ENCODE measurements at places on chromosomes 2 and 18. TPM values are rescaled to one million over a fixed set of nuclear protein-coding genes. Genes with fewer than 3 reads are reported as not detected.

DNA sequence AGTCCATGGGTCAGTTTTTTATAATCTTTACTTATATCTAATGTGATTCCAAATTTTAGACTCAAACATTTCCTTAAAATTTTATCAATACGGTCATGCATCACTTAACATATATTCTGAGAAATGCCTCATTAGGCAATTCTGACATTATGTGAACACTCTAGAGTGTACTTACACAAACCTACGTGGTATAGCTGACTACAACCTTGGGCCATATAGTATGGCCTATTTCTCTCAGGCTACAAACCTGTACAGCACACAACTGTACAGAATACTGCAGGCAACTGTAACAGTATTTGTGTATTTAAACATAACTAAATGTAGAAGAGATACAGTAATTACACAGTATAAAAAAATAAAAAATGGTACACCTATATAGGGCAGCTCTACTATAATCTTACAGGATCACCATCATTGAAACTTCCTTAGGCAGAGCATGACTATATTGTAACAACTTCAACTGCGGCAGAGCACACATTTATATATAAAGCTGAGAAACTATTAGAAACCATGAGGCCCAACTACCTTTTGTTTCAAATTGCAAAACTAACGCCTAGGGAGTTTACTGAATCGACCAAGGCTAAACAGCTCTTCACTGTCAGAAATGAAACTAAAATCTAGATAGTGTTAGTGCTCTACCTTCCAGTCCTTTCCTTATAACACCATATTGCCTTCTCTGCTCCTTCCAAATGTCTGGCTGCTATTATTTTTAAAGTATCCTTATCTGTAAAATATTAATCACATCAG is 6.9 kb downstream of the YES1 start:
- no peak for DNase-seq

Gene TUBB8B
- not detected for total RNA-seq

DNA sequence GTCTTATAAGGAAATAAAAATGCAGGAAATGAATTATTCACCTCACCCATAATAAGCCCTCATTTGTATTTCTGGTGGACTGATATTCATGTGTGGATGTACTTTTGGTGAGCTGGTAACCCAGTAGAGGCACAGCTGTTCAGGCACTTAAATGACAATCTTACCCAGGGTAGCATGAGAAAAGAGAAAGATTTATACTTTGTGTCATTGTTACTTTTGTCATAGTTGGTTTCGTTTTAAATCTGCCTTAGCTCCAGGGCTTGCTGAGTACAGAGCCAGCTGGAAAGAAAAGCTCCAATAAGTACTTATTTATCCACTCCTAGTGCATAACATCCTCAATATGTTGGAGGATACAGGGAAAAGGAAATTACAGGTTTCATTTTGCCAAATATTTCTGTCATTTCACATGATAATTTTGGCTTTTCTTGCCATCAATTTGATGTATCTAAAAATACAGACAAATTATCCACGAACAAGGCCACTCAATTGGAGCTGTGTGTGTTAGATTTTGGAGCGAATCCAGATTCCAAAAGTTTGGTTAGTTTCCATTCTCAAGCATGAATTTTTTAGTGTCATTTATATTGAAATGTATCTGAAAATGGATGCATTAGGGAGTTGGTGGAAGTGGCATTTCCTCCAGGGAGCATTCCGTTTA is 1276.1 kb upstream of the FAM98A start:
- no peak for DNase-seq

- no peak for DNase-seq
Observed at GRCh38 chr2:148501545-148501944, 143.0 kb upstream of the EPC2 start.

DNA sequence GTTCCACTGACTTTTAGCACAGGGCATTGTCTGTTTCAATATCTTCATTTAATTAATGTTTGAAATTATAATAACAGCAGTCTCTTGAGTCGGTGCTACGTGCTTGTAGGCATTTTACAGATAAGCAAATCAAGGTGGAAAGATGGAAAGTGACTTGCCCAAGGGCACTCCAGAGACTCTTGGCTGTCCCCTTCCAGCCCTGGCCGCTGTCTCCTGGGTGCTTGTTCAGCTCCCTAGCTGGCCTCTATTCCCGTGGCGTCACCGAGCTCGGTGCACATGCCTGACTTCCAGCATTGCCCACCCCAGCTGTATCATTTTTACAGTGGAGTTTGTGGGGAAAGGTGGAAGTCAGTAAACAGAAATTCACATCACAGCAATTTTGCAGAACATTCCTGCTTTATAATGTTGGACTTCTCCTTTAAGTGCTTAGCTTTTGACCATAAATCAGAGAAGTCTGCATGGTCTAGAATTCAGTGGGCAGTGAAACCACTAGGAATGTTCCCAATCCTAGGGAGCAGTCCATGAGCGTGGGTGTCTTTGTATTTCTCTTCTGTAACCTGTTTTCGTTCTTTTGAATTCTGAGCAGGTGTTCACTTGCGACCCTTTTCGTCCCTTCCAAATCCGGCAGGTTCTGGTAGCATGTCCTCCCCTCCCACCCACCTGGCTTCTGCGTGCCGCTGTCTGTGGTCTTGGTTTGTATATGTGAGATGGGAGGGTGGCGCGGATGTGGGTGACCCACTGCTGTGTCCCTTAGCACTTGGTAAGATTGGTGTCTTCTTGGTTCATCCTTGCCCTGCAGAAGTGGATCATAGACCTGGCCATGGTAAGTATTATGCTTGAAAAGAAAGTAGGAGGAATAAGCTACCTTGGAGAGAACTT is 8.4 kb downstream of the SLC66A3 start:
- no peak for DNase-seq

DNA sequence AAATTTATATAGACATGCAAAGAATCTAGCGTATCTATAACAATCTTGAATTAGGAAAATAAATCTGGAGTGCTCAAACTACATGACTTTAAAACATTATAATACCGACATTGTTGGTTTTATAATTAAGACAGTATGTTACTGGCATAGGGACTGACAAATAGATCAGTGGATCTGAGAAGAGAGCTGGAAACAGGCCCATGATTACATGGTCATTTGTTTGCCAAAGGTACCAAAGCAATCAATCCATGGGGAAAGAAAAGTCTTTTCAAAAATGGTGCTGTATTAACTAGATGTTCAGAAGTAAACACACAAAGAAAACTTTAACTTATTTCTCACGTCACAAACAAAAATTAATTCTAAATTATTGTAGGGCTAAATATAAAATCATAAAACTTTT is 124.2 kb downstream of the BCL2L11 start:
- no peak for DNase-seq

DNA sequence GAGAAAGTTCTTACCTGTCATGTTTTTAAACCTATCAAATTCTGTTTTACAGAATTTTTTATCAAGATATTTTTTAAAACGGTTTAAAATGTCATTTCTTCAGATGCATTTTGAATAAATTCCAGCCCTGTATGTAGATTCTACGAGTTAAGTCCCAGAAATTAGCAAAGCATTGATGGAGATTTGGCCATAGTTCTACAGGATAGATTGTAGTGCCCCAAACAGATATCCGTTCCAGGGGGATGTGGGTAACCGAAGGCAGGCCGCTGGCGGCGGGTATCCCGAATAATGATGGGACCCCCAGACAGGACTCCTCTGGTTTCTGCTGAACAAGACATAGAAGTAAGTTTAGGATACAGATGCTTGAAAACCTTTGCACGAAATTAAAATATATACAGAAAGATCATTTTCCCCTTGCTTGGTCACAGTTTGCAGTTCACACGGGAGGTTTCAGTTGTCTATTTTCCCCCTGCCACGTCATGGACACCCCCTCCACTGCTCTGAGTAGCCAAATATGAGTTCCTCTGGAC is 755 bp downstream of the NOL4 start:
- no peak for DNase-seq

DNA sequence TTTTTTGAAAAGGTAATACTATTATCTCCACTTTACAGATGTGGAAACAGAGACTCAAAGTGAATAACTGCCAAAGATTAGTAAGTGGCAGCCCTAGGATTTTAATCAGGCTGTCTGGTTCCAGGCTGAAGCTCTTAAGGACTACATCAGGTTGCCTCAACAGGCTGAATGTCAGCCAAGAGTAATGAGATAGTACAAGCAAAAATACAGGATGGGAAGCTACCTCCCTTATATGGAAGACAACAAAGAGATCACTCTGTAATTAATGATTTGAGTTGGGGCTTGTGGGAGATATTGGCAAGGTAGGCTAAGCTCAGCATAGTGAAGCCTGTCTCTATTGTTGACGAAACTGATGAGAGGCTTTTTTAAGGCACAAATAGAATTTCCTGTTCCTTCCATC is 323.1 kb downstream of the KCNJ3 start:
- DNase-seq = no peak

GRCh38 chr2:221549143-221549542 is 23.0 kb downstream of the EPHA4 start:
- no peak for DNase-seq

Gene GKN1
- not detected for total RNA-seq

Gene ELMOD3
- total RNA-seq = 47.7 TPM

- no peak for DNase-seq
Observed at GRCh38 chr2:63950414-63950813, 68.8 kb downstream of the VPS54 start.

GRCh38 chr2:101850450-101850849 is 141.3 kb upstream of the IL1R2 start:
- no peak for DNase-seq

Gene CHMP1B
- 43.9 TPM for total RNA-seq

Gene GAD1
- total RNA-seq = not detected

GRCh38 chr2:163808406-163808805 is 72.6 kb upstream of the FIGN start:
- DNase-seq = no peak

DNA sequence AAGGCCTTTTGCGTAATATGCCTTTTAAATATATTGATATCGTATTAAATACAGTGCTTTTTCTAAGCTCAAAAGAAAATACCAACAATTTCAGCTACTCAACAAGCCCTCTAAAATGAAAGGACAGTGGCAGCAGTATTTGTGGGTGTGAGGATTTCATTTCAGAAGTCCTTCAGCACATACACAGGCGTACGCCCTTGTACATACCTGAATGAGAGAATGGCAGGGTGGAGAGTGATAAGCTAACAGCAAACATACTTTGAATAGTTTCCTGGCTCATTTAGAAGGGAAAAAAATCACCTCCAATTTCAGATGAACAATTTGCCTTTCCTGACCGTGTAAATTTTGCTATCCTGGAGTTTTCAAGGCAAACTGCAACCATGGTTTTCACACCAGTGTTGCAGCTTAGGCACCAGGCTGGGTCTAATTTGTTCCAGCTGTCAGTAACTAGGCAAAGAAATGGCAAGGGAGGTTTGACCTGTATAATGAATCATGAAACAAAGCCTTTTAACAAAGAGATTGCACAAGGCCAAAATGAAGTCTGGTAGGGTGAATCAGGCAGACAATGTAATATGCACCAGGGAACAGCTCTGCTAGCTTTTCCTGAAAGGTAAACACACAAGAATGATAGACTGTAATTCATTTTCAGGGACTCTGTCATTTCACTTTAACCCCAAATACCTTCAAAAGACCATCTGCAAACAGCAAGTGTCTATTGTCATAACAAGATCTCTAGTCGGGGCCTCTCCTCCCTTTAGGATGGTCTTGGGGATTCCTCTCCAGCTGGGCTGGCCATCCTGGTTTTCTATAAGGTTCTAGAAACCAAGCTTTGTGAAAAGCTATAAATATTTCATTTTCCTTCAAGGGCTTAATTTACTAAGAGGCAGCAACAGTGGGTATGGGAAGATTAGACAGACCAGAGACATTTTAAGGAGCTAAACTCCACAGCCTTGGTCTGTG is 11.5 kb downstream of the ANKRD29 start:
- no peak for DNase-seq

Gene XIRP2
- not detected for total RNA-seq
